Thoracic aorta (tissue), 2 donors: ENCODE measurements at places on chromosomes 4 and X.

- DNase-seq = no peak
Measured at GRCh38 chr4:70425306-70425705, 27.6 kb downstream of the OPRPN start.

- no peak for DNase-seq
Measured at GRCh38 chrX:64334467-64334866, 60.8 kb downstream of the MTMR8 start.

DNA sequence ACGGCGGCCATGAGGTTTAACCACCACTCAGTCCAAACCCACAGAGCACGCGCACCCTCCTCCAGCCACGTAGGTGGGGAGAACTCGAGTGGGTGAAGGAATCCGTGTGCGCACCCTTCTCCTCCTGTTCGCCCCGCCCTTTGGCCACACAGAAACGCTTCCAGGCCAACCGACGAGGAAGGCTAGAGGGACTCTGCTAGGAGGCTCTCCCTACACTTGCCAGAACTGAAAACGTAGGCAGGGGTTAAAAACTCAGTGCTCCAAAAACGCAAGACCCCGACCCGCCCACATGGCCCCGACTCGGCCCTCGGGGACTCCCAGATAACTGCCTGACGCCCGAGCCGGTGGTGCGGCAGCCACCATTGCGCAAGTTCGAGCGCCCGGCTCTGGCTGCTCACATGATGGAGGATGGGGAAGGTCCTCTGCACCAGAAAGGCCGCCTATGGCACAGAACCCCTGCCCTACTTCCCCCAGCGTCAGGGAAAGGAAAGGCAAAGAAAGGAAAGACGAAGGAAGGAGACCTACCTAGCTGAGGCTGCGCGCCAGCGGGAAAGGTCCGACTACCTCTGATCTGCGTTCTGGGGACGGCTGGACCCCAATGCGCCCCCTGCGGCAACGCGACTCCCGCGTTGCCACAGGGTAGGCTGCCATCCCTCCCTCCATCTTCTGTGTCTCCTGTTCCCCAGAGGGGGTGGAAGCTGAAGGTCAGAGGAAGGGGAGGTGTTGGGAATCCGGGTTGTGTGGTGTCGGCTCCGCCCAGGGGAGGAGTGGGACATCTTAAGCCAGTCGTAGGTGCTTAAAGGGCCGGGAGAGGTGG is 201.9 kb upstream of the AGTR2 start:
- DNase-seq = no peak

GRCh38 chr4:169810325-169811323 is 52.9 kb upstream of the HPF1 start:
- DNase-seq = no peak

- DNase-seq = no peak
Measured at GRCh38 chr4:172813359-172813923, 355.2 kb upstream of the GALNT7 start.

GRCh38 chr4:15003891-15004738 is 1.8 kb downstream of the CPEB2 start:
- DNase-seq = no peak

DNA sequence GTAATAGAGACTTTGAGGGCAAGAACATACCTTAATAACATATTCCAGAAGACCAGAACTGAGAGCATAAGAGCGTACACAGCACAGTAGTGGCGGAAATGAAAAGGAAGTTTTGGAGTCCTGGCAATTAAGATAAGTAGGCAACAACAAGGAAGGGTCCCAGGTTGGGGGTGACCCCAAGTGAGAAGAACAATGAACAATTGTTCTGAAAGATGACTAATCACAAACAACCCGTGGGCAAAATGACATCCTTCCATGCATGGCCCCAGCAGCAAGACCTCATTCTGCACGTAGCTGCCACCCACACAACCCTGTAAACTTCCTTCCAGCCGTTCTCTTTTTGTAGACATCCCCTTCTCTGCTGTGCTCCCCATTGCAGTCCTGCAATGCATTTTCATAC is 384.4 kb upstream of the PABPC4L start:
- no peak for DNase-seq

DNA sequence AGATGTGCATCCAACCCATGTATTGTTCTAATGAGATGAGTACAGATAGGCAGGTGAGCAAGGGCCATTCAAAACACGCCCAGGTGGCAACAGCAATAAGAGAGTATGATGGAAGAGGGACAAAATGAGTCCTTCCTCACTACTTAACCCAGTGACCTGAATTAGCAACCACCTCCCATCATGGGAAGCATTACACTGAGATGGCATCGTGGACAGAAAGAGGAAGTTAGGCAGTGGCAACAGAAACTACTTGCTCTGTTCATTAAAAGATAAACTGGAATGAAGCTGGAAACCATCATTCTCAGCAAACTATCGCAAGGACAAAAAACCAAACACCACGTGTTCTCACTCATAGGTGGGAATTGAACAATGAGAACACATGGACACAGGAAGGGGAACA is 17.2 kb downstream of the RXFP1 start:
- no peak for DNase-seq

GRCh38 chrX:810186-810585 is 179.6 kb downstream of the SHOX start:
- no peak for DNase-seq

DNA sequence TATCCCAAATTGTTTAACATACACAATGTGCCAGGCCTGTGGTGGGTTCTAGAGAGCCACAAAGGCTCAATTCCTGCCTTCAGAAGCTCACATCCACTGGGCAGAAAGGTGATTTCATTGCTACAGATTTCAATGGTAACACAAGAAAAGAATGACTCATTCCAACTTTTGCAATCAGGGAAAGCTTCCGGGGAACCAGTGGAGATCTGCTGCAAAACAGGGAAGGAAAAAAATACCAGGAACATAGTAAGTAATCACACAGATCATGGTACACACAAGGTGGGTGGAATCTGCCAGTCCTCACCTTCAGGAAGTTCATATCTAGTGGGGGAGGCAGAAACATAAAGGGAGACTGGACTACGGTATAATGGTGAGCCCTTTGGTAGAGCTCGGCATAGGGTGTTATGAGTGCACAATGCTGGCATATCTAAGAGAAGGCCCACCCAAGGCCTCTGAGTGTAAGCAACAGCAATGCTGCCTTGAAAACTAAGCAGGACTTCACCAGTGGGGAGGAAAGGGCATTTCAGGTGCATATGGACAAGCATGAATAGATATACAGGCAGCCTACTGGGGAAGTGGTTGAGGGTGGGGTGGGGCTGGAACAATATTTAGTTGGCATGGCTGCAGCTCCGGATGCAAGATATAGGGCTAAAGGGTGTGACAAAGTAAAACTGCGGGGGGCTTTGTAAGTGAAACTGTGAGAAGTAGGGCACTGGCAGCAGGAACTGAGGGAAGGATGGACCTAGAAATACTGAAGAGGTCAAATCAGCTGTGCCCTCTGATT is 24.2 kb downstream of the GPRIN3 start:
- no peak for DNase-seq

DNA sequence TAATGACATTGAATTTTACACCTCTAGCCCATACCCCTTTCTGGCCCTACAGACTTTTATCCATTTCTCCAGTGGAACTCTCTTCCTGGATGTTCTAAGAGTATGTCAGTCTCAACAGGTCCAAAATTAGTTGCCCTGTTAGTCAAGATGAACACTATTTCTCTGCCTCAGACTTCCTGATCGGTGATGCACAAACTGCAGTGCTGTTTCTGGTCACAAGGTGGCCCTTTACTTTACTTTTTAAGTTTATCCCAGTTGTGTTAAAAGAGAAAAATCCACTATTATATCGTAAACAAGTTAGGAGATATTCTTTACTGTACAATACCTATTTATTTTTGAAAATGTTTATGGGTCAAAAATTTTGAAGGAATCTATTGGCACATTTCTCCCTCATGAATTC is 13.1 kb downstream of the TCEAL7 start:
- no peak for DNase-seq

DNA sequence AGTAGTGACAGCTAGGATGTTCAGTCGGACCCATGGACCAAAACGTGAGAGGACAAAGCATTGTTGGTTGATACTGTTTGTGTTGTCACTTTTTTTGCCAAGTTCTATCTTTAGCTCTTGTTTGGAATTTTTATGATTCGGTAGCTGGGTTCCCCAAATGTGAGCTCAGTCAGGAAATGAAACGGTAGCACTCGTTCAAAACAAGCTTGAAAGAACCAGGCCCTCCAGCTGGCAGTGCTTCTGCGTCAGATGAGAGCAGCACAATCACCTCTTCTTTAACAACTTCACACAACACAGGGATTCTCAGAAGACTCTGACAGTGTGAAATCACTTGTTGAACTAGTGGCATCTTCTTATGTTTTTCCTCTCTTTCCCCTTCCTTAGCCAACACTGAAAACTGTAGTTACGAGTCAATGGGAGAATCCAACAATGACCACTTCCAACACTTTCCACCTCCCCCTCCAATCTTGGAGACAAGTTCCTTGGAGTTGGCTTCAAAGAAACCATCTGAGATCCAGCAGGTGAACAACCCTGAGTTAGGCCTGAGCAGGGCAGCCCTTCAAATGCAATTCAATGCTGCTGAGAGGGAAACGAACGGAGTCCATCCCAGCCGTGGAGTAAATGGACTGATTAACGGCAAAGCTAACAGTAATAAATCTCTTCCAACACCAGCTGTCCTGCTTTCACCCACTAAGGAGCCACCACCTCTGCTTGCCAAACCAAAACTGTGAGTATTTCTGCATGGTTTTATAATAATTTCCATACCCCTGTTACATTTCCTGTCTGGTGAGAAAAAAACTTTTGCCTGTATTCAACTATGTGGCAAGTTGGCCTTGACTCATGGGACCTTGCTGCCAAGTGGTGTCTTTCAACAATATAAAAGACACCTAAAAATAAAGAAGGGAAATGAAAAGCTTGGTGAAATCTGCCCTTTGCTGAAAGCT is 214.6 kb downstream of the PALLD start:
- DNase-seq = peak; percentile 65

DNA sequence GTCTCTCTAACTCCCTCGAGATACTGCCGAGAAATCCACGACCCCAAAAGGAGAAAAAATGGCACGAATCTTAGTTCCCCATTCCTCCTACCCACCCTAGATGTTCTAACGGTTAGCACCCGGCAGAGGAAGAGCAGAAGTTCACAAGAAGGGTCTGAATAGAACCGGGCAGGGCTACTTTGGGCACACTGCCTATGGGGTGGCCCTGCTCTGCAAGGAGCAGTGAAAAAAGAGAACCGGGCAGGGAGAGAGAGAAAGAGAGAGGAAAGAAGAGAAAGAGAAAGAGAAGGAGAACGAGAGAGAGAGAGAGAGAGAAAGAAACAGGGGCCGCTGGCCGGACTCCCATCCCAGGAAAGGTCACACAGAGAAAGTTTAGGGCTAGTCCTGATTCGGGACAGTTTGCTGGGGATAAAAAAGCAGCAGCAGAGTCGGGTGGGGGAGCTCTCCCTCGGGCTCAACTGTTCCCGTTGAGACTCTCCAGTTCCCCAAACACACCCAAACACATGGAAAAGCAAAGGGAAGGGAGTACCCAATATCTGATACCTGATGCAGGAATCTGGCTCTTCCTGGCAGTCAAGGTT is 468 bp downstream of the GLA start:
- no peak for DNase-seq

GRCh38 chrX:122579036-122579435 is 605.0 kb upstream of the GRIA3 start:
- no peak for DNase-seq

DNA sequence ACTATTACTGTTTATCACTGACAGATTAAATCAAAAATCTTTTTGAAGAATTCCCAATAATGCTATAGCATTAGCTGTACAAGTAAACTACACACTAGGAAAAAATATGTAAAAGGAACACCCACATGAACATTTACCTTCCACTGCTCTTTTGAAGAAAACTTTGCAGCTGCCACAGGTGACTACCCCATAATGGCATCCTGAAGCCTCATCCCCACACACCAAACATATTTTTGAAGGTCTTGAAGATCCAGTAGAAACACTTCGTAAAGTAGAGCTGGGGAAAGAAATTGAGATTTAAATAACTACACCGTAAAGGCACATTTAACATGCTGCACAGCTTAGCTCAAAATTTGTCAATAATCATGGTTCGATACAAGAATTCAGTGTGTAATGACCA is 182.4 kb downstream of the NR3C2 start:
- no peak for DNase-seq

- DNase-seq = no peak
Measured at GRCh38 chr4:124997991-124998390, 285.5 kb upstream of the ANKRD50 start.

DNA sequence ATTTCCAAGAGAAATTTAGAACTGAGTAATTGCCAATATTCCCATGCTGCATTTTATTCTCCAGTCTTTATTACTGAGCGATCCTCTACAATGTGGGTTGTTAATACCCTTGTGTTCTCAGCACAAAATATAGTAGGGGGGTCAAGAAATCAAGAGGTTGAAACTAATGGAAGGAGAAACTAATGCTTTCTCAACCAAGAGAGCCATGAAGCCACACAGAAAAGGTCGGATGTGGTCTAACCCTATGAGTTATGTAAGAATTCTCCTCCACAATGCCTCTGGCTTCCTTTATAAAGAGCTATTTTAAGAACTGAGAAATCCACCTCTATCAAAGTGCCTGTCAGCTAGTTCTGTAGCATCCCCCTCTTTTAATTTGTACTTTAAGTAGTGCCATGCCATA is 268.5 kb downstream of the CHIC1 start:
- DNase-seq = no peak

- DNase-seq = no peak
Measured at GRCh38 chr4:164350061-164350460, 403.9 kb upstream of the SMIM31 start.

GRCh38 chr4:108117418-108118182 is 51.1 kb downstream of the LEF1 start:
- DNase-seq = no peak

DNA sequence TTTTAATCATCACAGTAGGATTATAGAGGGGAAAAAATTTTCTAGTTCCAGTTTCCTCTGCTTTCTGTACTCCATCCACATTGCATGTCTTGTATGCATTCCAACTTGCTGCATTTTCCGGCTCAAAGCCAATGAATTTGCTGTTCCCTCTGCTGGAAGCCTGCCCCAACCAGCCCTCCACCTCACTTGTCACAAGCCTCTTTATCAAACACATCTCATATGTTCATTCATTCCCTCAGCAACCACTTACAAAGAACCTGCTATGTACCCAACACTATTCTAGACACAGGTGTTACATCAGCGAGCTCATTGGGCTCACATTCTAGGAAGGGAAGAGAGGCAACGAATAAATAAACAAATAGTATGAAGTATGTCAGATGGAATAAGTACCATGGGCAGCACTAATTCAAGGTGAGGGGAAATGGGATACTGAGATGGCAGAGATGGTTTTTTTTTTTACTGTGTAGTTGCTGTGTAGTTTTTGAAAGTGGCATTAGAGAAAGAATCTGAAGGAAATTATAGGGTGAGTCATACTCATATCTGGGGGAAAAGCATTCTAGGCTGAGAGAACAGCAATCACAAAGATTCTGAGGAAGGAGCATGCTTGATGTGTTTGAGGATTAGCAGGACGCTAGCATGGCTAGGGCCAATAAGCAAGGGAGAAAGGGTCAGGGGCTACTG is 332.5 kb downstream of the PDGFC start:
- DNase-seq = no peak

DNA sequence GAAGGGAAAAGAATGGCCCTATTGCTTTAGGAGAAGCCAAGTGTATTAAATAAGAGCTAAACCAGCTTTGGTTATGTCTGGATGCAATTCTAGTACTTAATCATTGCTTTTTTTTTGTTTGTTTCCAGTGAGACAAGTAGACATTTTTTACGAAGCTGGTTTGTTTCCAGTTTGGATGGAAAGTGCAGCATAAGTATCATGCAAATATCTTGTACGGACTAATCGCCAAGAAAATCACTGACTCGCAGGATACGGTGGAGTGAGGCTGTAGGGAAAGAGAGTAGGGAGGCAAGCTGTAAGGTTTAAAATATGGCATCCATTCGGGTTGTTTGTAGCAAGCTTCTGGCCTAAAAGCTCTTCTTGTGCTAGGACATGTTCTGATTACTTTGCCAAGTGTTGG is 64.8 kb downstream of the HPGD start:
- no peak for DNase-seq
